ENCODE measurements at places on chromosomes 3 and 15.

GRCh38 chr3:100316641-100317069, 17.9 kb upstream of the NIT2 start:
- DNase-seq, result no peak

DNA sequence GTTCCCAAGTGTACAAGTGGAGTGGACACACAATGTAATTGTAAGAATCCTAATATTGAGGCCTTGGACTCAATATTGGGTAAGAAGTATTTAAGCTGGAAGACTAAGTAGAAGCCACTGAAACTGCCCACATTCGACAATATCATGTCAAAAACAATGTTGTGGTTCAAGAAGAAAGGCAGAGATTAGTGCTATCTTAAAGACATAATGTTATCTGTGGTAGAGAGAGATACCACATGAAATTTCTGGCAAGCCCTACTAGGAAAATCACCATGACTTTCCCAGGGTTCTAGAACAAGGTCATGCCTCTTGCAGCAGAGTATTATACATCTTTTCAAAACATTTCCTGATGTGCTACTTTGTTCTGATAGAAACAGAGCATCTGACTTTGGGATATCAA, 192.6 kb downstream of the RAP2B start:
- DNase-seq, result no peak

- no peak for DNase-seq
These were observed 2.3 kb downstream of the ARPC4 start for GRCh38 chr3:9795207-9795606.

DNA sequence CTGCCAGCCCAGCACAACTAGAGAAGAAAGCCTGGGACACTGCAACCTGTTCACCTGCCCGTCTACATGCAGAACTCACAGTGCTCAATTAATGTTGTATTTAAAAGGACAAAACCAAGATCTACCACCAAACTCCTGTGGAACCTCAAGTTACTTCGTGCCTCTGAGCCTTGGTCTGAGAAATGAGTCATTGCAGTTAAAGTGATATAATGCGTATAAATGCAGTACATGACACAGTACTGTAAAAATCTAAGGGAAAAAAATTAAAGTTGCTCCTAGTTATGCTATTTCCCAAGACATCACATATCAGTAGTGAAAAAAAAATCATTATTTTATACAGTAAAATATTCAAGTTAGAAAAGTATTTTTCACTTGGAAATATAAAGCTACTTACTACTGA, 138.9 kb downstream of the ZIC4 start:
- DNase-seq, result no peak

DNA sequence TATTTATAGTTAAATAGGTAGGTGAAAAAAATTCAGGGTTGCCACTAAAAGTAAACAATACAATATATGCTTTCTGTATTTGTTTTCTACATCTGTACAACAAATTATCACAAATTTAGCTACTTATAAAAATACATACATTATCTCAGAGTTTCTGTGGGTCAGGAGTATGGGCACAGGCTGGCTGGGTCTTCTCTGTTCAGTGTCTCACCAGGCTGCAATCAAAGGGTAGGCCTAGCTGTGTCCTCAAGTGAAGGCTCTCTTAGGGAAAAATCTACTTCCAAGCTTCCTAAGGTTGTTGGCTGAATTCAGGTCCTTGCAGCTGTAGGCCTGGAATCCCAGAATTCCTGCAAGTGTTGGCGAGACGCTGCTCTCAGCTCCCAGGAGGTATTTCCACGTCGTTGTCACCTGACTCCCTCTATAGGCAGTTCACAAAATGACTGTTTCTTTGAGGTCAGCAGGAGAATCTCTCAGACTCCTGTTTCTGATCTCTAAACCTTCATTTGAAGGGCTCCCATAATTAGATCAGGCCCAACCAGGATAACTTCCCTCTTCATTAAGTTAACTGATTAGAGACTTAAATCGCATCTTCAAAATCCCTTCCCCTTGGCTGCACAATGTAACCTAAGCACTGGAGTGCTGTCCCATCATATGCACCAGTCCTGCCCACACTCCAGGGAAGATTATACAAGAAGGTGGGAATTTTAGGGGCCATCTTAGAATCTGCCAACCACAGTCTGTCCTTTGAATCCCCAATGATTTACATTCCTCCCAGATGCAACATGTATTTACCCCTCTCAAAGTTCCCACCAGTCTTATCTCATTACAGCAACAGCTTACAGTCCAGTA, 296.6 kb downstream of the SUCLG2 start:
- no peak for DNase-seq
